ENCODE measurements at places on chromosomes 12 and 14.

GRCh38 chr12:112160611-112161010, 35.3 kb downstream of the TRAFD1 start:
- no peak for DNase-seq

DNA sequence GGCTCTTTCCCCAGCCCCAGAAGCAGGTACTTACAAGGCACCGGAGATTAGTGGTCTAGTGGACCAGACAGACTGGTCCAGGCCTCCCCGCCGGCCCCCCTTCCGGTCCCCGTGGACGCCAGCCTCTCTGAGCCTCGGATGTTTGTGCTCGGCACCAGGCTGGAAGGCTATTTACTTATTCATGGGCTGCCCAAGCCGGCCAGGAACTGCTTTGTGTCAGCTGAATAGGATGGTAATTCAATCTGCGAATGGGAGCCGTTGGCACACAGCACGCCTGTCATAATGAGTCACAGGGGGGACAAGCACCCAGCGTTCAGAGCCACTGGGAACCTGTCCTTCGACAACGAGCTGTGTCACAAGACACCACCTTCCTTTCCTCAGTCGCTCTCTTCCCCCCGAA, 82.3 kb downstream of the RIMBP2 start:
- no peak for DNase-seq

GRCh38 chr12:49901026-49901425, 2.7 kb downstream of the FAIM2 start:
- no peak for DNase-seq

DNA sequence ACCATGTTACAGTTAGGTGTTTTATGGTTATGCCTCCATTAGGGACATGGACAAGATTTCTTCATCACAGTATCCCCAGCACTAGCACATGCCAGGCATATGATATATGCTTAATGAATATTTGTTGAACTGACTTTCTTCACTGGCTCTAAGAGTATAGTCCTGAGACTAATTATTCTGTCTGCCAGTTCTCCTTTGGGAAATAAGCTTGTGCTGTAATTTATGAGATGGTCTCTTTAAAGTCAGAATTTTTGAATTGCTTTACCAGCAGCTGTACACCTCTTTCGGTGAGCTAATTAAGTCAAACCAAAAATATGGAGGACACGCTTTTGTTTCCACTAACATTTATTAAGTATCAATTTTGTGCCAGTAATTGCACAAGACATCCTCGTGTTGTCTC, 4.8 kb upstream of the KRT72 start:
- no peak for DNase-seq

DNA sequence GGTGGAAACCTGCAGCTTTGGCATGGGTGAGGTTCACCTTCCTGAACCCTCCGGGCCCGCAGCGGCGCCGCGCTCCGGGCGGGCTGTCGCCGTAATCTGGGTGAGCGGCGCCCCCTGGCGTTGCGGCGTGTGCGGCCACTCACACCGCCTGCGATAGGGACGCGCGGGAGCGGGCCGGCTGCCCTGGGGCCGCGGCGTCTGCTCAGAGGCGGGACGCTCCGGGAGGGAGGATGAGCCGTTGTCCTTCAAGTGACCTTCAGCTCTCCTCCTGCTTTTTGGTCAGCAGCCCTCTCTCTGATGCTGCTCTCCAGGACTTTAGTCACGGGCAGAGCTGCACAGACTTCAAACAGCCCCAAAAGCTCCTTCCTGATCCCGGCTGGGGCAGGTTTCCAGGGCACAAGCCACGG, 211.7 kb upstream of the FKBP4 start:
- no peak for DNase-seq

GRCh38 chr12:57428965-57429364, 1.9 kb downstream of the R3HDM2 start:
- no peak for DNase-seq

GRCh38 chr14:92247947-92248346, 75.0 kb upstream of the SLC24A4 start:
- no peak for DNase-seq

- DNase-seq = no peak
Observed at GRCh38 chr14:81193924-81194633, 26.7 kb downstream of the GTF2A1 start.

DNA sequence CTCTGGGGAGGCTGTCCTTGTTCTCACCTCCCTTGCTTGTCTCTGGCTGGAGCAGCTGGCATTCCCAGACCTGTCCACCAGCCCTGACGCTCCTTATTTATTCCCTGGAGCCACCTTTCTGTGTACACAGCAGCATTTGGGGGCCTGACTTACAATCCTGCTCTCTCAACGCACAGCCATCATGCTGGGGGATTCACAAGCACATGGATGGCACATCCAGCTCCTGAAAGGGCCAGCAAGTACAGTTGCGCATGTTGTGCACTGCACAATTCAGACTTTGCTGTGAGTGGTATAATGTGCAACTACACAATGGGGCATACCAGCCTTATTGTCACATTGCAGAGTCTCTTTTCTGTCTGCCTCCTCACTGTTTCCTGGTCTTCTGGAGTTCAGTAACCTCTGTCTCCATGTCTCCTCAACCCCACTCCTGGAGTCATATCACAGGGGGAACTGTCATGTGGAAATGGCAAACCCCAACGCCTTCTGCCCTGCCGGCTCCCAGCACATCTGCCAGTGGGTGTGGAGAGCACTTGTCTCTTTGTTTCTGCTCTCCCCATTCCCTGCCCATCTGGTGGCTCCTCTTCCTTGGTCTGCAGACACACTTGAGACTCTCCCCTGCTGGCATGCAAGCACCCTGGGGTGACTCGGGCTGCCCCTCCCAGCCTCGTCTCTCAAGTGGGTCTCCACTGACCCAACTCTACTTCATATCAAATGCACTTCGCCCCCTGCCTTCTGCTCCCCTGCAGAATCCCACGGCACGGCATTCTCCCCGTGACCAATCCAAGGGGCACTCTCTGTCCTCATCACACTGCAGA, 41.2 kb upstream of the MEG3 start:
- no peak for DNase-seq

GRCh38 chr12:71504476-71504875, 64.9 kb downstream of the LGR5 start:
- DNase-seq = no peak

GRCh38 chr12:101859664-101860607, 17.4 kb upstream of the DRAM1 start:
- no peak for DNase-seq

DNA sequence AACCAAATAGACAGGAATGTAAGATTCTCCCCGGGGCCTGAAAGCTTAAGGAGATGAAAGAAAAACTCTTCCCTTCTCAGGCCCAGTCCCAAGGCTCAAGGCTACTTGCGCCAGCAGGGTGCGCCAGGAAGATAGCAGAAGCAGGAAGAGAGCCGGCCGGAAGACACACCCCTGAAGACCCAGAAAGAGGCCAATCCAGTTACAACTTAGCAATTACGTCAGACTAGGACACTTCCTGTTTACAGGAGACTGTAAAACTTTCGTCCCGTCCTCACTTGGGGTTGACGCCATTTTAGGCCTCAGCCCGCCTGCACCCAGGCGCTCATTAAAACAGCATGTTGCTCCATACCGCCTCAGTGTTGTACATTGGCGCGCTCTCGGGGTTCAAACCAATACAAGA, 9.4 kb downstream of the COX16 start:
- DNase-seq = no peak

GRCh38 chr14:95531473-95531872, 3.4 kb upstream of the GLRX5 start:
- DNase-seq = no peak

- DNase-seq = no peak
Observed at GRCh38 chr12:91328451-91328850, 145.8 kb upstream of the DCN start.

GRCh38 chr14:95156161-95157047, 925 bp downstream of the DICER1 start:
- DNase-seq = no peak

- no peak for DNase-seq
Observed at GRCh38 chr12:67539946-67540345, 108.6 kb upstream of the DYRK2 start.

DNA sequence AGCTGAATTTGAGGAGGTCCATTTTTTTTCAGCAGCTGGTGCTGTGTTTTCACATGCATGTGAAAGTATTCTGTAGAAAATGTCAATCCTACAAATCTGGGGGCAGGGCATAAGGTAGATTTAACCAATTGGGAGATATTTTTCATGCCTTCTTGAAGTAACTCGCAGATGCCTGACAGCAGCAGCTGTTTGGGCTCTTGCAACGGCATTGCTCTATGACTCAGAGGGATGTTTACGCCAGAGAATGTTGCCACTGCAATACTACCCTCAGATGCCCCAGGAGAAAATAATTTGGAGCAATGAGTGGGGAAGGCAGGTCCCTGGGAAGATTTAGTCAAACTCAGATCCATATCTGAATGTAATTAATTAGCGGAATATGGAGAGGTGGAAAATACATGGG, 42.5 kb upstream of the MYBPC1 start:
- DNase-seq = no peak

Measured in GF-D8 (cell line).